Pulmonary artery endothelial cell (primary cell): ENCODE measurements at places on chromosomes 16 and 17.

DNA sequence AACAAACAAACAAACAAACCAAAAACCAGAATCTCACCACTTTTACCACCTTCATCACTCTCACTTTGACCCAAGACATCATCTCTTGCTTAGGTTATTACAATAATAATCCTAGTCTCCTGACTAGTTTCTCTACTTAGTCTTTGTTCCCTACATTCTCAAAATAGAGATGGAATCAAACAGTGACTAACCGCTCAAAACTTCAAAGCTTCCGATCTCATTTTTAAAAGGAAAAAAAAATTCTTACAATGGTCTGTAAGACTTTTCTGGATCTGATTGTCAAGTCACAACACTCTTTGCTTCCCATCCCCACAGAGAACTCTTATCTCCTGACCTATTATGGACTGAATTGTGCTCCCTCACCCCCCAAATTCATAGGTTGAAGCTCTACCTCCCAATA lies 60.9 kb downstream of the SPAG9 start:
- DNase-seq: no peak

- DNase-seq: no peak
Measured at GRCh38 chr17:69239611-69240600, 11.3 kb upstream of the ABCA10 start.

GRCh38 chr16:56970934-56971767 lies 9.4 kb downstream of the CETP start:
- DNase-seq: no peak

DNA sequence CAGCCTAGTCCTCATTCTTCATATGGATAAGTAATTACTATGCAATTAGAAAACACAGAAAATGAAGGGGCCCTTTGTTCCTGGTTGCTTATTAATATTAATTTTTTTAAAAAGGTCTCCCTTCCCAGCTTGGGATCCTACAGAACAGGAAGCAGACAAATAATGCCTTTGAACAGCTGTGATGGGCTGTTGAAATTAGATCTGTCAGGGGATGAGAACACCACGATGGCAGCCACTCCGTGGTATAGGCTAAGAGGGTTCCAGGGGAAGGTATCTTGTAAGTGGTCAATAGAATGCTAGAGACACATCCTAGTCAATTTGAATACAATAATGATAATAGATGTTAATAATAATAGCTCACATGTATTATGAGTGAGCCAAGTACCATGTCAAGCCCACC lies 83.1 kb downstream of the CCDC182 start:
- DNase-seq: no peak

DNA sequence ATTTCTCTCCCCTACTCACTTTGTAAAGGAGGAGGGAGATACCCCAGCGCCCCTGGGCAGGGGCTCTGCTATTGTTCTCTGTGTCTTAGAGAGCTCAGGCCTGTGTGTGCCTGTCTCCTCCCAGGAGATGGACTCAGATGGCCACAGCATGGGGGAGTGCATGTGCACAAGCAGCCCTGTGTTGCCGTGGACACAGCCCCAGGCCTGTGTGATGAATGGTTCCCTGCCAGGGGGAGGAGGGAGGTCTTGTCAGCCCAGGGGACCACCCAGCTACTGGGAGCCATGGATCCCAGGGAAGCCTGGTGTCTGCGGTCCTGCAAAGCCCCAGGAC lies 26.3 kb downstream of the GINS2 start:
- no peak for DNase-seq

DNA sequence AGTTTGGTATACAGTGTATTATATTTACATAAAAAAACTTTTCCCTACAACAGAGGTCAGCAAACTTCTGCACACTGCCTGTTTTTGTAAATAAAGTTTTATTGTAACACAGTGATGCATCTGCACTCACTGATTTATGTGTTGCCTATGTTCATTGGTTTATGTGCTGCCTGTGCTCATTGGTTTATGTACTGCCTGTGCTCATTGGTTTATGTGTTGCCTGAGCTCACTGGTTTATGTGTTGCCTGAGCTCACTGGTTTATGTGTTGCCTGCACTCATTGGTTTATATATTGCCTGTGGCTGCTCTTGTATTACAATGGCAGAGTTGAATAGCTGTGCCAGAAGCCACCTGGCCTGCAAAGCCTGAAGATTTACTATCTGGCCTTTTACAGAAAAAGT lies 81.6 kb downstream of the MYH11 start:
- DNase-seq: no peak

- DNase-seq: no peak
Measured at GRCh38 chr17:78236362-78237127, 5.1 kb downstream of the TMEM235 start.

- DNase-seq: no peak
Measured at GRCh38 chr16:3935921-3936320, 55.4 kb upstream of the CREBBP start.

GRCh38 chr17:44865231-44865660 lies 17.6 kb downstream of the HIGD1B start:
- DNase-seq: peak; percentile 27

DNA sequence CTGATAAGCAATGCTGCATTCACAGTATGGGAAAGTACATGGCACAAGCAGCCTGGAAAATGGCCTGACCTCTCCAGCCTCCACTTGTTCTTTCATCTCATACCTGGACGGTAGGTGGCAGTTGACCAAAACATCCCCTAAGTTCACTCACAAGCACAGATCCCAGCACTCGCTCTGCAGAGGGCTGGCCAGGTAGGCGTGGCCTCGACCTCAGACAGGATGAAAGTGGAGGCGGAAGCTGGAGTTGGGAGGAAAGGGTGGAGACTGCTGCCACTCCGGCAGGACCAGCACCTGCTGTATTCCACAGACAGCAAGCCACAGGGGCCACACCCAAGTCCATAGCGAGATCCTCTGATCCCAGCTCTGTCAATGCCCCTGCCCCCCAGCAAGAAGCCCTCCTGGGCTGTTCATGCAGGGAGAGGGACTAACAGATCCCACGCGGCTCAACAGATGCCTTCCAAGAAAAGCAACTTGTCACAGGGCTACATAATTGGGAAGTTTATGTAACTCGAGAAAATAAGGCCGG lies 31.3 kb downstream of the ZCCHC14 start:
- DNase-seq: no peak

DNA sequence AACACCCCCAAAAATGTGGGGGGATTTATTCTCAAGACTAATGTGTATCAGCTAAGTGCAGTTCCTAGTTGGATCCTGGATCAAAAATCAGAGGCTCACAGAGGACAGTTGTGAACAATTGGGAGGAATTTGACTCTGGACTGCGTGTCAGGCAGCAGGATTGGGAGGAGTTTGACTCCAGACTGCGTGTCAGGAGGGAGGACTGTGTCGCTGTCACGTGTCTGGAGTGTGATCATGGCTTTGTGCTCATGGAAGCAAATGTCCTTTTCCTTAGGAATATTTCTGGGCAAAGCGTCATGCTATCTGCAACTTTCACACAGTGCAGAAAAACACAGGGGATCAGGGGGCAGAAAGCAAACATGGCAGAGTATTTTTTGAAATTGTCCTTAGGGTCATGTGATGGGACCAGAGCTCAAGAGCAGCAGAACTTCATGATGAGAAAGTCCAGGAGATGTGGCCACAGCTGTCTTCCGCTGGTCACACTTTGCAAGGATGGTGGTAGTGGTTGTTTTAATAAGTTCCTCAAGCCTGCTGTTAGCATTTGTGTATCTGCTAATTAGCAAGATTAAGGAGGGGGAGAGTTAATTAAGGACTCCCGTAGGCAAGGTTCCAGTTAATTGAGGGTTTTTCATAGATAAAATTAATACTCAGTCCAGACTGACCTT lies 122.0 kb upstream of the CHMP6 start:
- DNase-seq: no peak

DNA sequence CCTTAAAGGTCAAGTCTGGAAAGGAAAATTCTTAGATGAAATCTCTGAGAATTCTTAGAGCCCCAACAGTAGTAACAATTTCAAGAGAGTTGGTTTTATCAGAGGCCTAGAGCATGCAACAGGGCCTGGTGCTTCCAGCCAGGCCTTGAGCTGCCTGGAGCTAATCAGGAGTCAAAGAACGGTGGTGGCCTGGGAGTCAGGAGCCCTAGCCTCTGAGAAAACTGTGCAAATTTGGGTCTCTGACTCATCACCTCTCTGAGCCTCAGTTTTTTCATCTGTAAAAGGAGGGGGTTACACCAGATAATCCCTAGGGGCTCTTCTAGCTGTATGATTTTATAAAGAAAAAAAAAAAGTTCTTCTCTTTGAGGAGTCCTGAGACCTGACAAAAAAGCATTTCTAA lies 227.3 kb upstream of the RPL38 start:
- DNase-seq: no peak
